Stimulated activated CD8-positive, alpha-beta memory T cell treated with anti-CD3 and anti-CD28 coated beads, Interleukin-4, amount 100 ng/mL, for 48 hours (primary cell): ENCODE measurements at places on chromosomes 16 and 17.

GRCh38 chr17:50944054-50944901 lies 78.1 kb upstream of the TOB1 start:
- peak; percentile 85 for DNase-seq

GRCh38 chr16:70257391-70257790 lies 5.7 kb upstream of the EXOSC6 start:
- DNase-seq, result no peak

GRCh38 chr16:10182222-10183053 lies at the start of gene GRIN2A:
Gene GRIN2A (minus strand): TSS chr16:10182428. CDS start chr16:10180411, 2,017 bp downstream.
- no peak for DNase-seq

GRCh38 chr16:30491744-30492308 lies 19.3 kb downstream of the ITGAL start:
- no peak for DNase-seq

- no peak for DNase-seq
These were observed 635.4 kb upstream of the GOT2 start for GRCh38 chr16:59369523-59369922.

GRCh38 chr16:24975428-24975889 lies 39.7 kb downstream of the ARHGAP17 start:
- no peak for DNase-seq

DNA sequence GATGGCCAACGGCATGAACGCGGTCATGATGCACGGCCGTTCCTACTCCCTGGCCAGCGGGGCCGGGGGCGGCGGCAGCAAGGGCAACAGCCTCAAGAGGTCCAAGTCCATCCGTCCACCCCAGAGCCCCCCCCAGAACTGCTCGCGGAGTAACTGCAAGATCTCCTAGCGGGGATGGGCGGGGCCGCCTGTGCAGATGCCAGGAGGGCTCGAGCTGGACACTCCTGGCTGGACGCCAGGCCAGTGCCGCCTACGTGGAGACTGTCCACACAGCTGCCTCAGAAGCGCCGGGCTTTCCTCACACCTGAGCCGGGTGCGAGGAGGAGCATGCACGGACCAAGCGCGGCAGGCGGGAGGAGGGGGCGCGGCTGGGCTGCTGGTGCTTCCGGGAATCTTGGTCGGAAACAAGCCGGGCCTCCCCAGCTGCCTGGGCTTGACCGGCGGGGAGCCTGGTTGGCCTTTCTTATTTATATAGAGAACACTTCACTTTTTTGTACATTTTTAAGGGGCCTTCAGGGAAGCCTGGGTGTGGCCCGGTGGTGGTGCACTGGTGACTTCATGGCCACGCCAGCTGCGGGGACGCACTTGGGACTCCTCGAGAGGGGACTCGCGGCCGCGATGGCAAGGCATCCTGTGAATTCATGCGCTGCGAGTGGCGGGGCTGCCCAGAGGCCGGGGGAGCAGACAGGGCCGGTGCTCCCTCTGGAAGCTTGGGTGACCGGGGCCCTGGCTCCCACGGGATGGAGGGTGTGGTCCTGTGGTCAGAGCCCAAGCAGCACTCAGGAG lies 3.1 kb upstream of the WFIKKN1 start:
- no peak for DNase-seq

GRCh38 chr17:14197057-14197456 lies 39.6 kb downstream of the CDRT15 start:
- DNase-seq, result no peak

- DNase-seq, result no peak
These were observed 10.6 kb upstream of the NUP85 start for GRCh38 chr17:75194879-75195278.

DNA sequence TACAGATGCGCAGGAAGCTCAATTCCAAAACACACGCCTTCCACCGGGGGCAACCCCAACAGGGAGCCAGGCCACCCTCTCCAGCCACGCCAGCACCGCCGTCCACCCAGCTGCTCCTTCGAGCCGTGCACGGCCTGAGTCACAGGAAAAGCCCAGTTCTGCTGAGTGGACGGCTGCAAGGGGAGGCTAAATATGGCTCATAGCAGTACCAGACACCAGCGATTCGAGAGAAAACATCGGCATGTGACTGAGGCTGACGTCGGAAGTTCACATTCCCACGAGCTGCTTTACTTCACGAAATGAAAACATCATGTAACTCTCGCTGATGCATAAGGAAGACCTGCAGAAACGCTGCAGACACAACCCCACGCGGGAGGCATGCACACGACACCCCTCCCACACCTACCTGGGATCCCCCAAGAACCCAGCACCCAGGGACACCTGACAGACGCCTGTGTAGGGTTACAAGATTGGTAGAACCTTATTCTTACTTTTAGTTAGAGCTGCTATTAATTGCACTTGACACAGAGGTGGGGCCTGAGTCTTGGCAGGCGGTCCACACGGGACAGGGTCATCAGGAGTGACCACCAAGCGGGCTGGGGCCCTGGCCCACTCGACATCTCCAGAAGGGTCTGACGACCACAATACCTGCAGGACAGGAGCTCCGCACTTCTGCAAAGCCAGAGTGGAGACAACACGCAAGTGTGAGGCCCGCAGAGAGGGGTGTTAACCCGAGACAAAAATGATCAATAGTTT lies 116.8 kb downstream of the ANKRD11 start:
- no peak for DNase-seq
